AG08395 (cell line): ENCODE measurements at places on chromosomes 2 and 18.

DNA sequence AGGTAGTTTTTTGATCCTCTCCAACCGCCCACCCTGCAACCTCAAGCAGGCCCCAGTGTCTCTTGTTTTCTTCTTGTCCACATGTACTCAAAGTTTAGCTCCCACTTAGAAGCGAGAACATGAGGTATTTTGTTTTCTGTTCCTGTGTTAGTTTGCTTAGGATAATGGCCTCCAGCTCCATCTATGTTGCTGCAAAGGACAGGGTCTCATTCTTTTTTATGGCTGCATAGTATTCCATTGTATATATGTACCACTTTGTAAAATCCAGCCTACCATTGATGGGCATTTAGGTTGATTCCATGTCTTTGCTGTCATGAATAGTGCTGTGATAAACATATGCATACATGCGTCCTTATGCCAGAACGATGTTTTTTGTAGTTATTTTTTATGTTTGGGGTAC lies 2.5 kb downstream of the CRYGC start:
- DNase-seq: no peak

- DNase-seq: no peak
These were observed 109.5 kb downstream of the NXPH2 start for GRCh38 chr2:138670734-138671133.

GRCh38 chr2:72155737-72156136 lies 8.1 kb upstream of the CYP26B1 start:
- no peak for DNase-seq

GRCh38 chr2:8677646-8678592 lies 3.9 kb upstream of the ID2 start:
- peak; percentile 35 for DNase-seq

DNA sequence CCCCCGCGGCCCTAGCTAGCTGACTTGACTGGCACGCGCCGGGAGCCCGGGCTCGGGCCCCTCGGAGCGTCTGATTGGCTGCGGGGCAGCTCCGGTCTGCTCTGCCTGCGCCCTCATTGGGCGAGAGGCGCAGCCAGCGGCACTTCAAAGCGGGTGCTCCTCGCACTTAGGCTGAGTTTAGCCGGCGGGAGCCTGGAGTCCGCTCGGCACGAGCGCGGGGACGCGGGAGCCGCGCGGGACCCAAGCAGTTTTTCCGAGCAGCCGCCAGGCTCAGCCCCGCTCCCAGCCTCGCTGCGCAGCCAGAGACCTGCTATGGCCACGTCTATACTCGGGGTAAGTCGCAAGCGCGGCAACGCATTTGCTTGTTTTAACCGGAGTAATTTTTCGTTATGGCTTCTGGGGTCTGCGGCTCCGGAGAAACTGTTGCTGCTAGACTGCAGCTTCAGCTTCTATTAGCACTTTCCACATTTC lies at the start of gene SP9:
TSS of gene SP9 (plus strand) at position 174 of the 471 bp plus-strand sequence. CDS start at position 313, 139 bp downstream.
- peak; percentile 95 for DNase-seq

- DNase-seq: no peak
These were observed 247.8 kb upstream of the NCKAP5 start for GRCh38 chr2:133816037-133816436.

GRCh38 chr18:6270771-6271216 lies 143.9 kb downstream of the L3MBTL4 start:
- DNase-seq: no peak

GRCh38 chr2:57733956-57734355 lies 312.6 kb upstream of the VRK2 start:
- DNase-seq: no peak

DNA sequence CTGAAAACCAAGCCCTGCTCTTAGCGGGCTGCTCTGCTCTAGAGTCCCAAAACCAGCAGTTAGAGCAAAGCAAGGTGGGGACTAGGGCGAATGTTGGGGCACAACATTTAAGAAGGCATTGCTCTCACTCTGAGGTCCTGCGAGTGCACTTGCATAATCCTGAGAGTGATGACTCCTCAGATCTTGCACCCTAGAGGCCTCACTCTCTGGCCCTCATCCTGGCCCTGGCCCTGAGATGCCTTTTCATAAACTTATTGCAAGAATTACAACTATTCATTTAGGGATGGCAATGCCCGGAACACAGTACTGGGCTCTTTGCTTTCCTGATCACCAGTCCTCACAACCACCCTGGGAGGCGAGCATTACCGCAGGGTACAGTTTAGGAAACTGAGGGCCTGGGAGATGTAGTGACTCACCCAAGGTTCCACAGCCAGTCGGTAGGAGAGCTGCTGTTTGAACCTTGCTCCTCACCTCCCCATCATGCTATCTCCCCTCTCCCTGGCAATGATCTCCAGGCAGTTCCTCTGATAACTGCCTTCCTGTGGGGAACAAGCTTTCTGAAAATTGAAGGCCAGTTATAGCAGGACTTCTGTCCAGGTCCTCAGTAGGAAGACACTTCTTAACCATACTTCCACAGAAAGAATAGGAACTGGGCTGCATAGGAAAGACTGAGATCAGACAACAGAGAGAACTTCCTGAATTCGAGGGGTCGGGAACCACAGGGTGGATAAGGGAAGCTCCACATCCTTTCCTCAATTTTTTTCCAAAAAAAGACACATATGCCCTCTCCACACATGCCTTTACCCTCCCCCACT lies 91.3 kb downstream of the TNS1 start:
- DNase-seq: peak; percentile 66

DNA sequence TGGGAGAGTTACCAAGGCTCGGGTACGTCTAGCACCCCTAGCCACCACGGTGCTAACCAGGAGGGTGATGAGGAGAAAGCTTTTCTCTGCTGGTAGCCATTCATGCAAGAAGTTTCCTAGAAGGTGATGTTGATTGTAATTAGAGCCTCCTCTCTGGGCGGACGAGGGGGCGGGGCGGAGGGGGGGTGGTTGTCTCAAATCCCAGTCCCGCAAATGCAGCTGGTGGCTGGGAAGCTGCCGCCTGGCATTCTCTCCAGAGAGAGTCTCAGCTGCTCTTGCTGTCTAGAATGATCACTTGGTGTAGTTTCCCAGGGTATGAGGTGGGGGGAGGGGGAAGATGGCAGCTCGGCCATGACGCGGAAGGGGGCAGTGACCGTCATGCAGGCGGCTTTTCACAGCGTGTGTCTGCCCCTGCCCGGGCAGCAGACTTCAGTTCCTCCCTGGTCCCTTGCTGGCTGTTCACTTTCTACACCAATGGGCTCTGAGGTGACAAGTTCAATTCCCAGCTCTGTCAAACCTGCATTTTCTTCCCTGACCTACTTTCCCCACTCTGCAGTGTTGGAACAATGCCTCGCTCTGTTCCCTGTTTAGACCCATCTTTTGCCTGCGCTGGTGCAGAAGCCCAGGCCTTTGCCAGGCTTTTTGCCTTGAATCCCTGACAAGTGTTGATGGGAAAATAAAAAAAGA lies 61.5 kb upstream of the KLF7 start:
- DNase-seq: peak; percentile 7

DNA sequence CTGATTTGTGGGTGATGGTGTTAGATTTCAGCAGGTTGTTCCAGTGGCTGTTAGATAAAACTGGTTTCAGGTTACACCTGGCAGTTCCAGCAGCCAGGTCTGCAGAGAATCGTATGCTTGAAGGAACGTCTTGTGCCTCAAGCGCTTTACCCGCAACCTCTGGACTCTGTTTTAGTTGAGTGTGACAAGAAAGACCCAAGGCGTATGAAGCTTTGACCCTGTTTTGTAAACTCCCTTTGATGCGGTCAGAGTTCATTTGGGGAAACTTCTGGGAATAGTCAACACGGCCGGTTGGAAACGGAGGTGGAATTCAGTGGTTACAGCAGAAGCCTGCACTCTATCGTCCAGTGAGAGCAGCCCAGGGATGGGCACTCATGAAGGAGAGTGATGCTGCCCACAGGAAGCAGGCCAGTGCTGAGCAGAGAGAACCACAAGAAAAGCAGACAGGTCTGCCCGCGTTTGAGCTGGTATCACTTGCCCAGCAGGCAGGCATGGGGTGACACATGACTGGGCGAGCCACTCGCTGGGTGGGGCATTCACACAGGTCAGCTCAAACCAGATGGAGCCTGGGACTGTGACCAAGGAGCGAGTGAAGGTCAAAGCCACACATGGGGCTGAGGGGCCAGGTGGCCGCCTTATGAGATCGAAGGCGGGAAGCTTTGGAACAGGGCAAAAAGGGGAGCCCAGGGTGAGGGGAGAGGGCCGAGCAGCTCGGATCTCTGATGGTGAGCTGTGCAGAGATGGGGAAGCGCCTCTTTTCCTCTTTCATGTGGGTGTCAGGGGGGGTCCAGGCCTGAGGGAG lies 99.6 kb upstream of the MBOAT2 start:
- DNase-seq: no peak

GRCh38 chr2:229297247-229297646 lies 26.2 kb upstream of the PID1 start:
- DNase-seq: no peak
